ENCODE measurements at places on chromosomes 2 and 18.

DNA sequence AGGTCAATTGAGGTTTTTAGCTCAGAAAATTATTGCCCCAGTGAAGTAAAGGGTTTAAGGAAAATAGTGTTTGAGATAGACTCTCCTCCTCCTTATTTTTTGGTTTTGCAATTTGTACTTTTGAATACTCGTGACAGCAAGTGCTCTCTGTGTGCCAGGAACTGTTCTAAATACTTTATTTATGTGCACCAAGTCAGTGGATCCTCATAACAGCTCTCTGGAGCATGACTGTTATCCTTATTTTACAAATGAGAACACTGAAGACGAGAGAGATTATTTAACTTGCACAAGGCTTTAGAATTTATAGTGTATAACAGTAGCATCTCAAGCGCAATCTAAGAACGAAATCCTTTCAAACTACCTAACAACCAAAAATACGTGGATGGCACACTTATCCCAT lies 24.7 kb downstream of the BABAM2 start:
- no peak for DNase-seq

DNA sequence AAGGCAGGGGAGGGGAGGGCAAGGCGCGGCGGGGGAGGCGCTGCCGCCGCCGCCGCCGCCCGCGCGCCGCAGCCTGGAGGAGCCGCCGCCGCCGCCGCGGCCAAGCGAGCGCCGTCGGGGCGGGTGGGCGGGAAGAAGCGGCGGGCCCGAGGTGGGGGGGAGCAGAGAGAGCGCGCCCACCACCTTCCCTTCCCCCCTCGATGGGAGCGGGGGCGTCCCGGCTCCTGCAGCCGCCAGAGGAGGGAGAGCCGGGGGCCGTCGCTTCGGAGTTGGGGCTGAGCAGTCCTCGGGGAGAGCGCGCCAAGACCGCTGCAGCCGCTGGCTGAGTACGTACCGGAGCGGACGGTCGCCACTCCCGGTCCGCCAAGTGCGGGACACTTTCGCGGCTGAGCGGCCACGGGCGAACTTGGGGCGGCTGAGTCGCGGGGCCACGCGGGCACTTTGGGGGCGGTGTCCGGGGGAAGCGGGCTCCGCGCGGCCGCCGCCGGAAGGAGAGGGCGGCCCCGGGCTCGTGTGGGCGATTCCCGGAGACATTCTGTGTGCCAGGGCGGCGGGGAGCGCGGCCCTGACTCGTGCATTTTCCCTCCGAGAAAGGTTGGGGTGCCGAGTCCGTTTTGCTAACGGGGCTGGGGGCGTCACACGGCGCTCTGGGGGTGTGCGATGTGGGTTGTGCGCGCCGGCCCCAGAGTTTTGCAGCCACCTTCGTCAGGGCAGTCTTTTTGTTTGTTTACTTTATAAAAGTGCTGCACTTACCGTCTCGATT lies at the start of gene NAB1:
Gene NAB1 (plus strand): TSS at position 49 of the 763 bp plus-strand sequence. CDS start 10,094 bp downstream, outside the sequence.
- peak; percentile 51 for DNase-seq

GRCh38 chr2:46615986-46616485 lies 136.7 kb downstream of the TMEM247 start:
- DNase-seq = no peak

DNA sequence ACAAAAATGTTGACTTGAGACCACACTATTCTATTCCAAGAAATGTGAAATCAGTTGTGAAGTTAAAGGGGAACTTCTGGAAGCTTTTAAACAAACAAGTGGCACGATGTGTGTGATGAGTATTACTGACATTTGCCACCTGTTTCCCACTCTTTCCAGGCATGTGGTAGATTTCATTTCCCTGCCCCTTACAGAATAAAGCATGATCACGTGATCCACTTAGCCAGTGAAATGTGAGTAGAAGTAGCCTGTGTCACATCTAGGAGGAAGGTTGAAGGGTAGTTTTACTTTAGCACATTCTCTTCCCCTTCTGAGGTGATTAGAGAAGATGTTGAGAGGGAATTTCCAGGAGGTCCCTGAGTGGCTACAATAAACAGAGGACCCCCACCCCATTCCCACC lies 3.8 kb downstream of the COL4A4 start:
- no peak for DNase-seq

DNA sequence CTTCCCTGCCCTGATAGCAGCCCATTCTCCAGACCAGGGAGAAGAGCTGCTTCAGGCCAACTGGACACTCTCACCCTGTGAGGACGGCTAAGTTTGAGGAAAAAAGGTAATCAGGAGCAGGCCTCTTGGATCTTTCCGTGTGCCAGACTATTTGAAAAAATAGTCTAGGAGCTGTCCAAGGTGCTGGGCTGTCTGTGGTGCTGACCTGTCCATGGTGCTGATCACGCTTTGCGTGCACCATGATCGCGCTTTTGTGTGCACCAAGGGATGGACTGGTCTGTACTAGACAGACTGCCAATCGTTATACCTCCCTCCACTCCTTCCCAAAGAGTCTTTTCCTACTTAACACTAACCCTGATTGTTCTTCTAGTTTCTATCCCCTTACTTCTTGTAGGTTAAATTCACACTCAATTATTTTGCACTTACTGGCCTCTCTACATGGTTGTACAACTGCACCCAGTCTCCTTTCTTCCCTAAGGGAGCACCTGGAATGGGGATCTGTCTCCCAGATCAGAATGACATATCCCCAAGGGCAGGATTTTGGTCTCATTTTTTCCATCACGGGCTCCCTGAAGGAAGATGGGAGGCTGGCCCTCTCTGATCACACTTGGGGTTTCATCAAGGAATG lies 295.4 kb downstream of the CELF4 start:
- DNase-seq = peak; percentile 89

- DNase-seq = no peak
Observed at GRCh38 chr2:84815146-84815545, 65.7 kb downstream of the TRABD2A start.

- DNase-seq = no peak
Observed at GRCh38 chr2:172811027-172811426, 75.4 kb downstream of the RAPGEF4 start.

DNA sequence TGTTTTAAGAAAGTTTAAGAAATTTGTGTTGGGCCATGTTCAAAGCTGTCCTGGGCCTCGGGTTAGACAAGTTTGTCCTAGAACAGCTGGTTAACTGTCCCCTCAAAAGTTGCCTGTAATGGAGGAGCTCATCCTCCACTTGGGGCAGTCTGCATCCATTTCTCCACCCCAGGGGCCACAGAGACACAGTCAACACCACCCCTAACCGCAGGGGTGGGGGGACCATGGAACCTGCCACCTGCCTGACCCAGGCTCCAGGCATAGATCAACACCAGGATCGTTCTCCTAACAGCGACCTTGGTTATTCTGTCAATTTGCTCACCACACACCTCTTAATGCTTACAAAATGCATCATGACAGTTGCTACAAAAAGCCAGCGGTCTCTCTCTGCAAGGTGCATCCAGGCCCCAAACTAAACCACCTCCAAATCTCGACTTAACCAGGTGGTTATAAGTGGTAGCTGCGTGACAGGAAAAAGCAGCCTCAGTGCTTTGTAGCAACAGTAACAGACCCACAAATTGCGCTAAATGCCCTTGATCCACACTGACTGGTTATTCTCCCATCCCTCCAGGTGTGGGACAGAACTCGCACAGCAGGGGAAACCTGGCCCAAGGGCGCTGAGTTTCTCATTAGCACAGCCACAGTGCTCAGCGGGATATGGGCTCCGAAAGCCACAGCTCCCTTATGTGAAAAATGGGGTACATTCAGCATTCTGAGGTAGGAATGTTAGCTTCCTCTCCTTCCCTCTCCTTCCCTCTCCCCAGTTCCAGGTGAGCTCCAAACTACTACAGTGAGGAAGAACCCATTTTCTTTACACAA lies 48.0 kb downstream of the HDLBP start:
- DNase-seq = no peak

- no peak for DNase-seq
Observed at GRCh38 chr2:8524388-8524787, 157.5 kb upstream of the ID2 start.
